ENCODE measurements at places on chromosomes 3 and 15. TPM values are rescaled to one million over a fixed set of nuclear protein-coding genes. Genes with fewer than 3 reads are reported as not detected.

Gene TP53BP1
- total RNA-seq, result 34.6 TPM

Gene DNAH1
- total RNA-seq, result 48.2 TPM

Gene CAMK1
- total RNA-seq, result 2.5 TPM

Gene GABRR3
- not detected for total RNA-seq

Gene RASGRF1
- total RNA-seq, result not detected

Gene MUSTN1
- 3.0 TPM for total RNA-seq

Gene TNNC1
- 8.4 TPM for total RNA-seq

Gene TM4SF4
- not detected for total RNA-seq

Gene KLHL6
- 38.7 TPM for total RNA-seq

Gene DHX36
- total RNA-seq, result 99.5 TPM

Gene STAB1
- 0.13 TPM for total RNA-seq

Gene EDC3
- 29.8 TPM for total RNA-seq

Gene BCHE
- not detected for total RNA-seq

Gene SACM1L
- total RNA-seq, result 77.1 TPM

Gene UBE2Q2
- 29.9 TPM for total RNA-seq

Gene PLA2G4B
- total RNA-seq, result 33.7 TPM

Gene SLC6A20
- total RNA-seq, result not detected

Gene HIGD2B
- not detected for total RNA-seq

Gene SH2D7
- not detected for total RNA-seq

Gene KBTBD13
- total RNA-seq, result not detected

Gene SOX2
- not detected for total RNA-seq

Gene TRIM71
- total RNA-seq, result not detected

Gene KLHL40
- not detected for total RNA-seq

Gene PPP2R3A
- total RNA-seq, result 0.54 TPM

Gene TMCO5A
- total RNA-seq, result not detected

Gene CADPS
- total RNA-seq, result not detected

Gene LRRC3B
- not detected for total RNA-seq

Gene ARHGEF3
- total RNA-seq, result 87.0 TPM

Gene SLC9C1
- not detected for total RNA-seq

Gene CMTM8
- total RNA-seq, result 7.9 TPM

Measured in naive thymus-derived CD4-positive, alpha-beta T cell (primary cell).